ENCODE measurements at places on chromosomes 2 and 18.

DNA sequence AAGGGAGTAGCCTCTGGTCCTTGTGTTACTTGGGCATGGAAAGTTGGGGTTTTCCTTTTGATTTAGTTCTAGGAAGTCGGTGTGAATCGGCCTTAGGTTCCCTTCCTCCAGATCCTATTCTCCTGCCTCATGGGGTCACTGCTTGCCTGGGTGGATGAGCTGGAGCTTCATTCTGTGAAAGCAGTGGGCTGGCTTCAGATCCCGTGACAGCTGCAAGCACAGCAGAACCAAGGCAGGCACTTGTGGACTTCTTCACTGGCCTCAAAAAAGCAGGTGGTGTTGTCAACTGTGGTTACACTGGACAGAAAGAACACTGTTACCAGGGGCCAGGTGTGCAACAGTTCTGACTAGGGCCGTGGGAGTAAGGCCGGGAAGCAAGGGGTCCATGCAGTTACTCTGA is 243.4 kb downstream of the LDLRAD4 start:
- no peak for DNase-seq

DNA sequence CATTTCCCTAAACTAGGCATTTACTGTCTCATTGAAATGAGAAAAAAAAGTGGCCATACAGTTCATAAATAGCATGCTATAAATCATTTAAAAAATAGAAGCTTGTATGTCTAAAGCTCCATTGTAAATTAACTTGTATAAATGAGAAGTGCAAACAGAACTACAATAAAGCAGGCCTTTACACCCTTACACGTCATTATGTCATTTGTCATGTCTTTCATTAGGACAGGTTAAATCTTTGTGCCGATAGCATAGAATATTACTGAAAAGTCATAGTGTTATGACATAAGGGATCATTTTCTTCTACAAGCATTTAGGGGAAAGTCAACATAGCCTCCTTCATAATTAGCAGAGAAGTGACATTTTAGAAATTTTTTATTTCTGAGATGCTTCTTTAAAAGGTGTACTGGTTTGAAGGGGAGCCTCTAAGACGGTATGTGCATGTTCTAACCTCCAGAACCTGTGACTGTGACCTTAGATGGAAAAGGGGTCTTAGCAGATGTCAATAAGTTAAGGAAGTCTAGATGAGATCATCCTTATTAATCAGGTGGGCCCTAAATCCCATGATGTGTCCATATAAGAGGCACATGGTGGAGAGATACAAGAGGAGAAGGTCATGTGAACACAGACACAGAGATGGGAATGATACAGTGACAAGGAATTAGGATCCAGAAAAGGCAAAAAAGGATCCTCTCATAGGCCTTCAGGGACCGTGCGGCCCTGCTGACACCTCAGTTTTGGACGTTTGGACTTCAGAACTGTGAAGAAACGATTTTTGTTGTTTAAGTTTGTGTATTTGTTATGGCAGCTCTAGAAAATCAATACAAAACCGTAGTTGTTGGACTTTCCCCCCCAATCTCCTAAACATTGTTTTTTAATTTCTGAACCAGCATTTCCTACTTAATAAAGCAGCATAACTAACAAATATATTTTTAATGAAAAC is 863.7 kb downstream of the MBD2 start:
- no peak for DNase-seq

DNA sequence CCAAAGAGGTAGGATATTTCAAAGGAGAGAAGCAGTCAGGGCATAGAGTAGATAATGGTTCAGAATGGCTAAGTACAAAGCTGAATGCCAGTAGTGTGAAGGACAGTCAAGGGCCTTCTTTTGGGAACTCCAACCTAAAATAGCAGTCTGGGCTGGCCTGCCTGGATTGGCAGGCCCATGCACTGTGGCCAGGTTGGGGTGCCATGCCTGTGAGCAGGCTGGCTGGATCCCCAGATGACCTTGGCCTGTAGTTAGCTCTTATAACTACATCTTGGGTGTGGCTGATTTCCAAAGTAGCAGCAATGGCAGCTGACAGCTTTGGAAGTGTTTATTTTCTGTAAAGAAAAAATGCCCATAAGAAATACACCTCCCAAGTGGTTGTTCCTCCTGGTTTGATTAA is 51.5 kb upstream of the ITGB6 start:
- no peak for DNase-seq

GRCh38 chr2:230976671-230977171 is 19.2 kb upstream of the SPATA3 start:
- DNase-seq = no peak

GRCh38 chr18:32595832-32596231 is 125.2 kb upstream of the GAREM1 start:
- no peak for DNase-seq

- no peak for DNase-seq
Measured at GRCh38 chr18:63111671-63112402, 207.7 kb downstream of the BCL2 start.

DNA sequence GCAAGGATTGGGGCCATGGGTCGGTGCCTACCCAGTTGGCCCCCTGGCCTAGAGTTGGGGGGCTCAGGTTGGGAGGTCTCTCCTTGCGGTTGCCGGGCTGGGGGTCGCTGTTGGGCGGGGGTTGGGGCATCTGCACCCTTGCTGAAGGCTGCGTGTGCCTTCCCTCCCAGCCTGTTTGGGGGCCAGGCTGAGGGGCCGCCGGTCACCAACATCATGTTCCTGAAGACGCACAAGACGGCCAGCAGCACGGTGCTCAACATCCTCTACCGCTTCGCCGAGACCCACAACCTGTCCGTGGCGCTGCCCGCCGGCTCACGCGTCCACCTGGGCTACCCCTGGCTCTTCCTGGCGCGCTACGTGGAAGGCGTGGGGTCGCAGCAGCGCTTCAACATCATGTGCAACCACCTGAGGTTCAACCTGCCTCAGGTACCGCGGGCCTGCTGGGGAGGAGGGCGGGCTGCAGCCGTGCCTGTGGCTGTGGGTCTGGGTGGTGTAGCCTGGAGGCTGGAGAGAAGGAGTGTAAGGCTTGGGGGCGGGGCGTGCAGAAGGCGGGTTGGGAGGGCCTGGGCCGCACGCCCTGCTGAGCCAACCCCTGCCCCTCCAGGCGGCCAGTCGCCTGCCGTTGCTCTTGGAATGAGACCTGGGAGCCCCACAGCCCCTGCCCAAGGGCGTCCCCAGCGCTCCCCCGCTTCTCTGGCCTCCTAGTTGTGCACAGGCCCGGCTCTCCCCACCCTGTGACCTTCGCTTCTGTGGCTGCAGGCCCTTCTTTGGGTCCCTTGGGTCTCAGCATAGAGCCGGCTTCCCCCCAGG is 7.2 kb upstream of the NEU4 start:
- no peak for DNase-seq

DNA sequence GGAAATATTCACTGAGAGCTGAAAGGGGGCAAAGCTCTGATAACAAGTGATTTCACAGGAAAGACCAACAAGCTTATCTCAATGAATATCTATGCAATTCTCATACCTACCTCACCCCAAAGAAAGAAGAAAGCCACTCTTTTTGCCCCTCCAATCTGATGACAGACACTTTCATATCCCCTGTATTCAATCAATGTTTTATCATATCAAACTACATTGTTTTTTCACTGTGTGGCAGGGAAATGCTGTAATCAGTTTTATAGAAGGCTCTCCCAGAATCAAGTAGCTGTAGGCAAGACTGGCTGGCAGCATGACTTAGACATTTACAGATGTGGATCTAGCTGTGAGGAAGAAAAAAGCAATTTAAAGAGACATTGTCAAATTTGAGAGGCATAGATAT is 81.3 kb upstream of the PIK3C3 start:
- DNase-seq = no peak

GRCh38 chr18:2360861-2361260 is 210.4 kb downstream of the METTL4 start:
- DNase-seq = no peak

- DNase-seq = no peak
Measured at GRCh38 chr2:153866595-153866994, 5.1 kb upstream of the GALNT13 start.

DNA sequence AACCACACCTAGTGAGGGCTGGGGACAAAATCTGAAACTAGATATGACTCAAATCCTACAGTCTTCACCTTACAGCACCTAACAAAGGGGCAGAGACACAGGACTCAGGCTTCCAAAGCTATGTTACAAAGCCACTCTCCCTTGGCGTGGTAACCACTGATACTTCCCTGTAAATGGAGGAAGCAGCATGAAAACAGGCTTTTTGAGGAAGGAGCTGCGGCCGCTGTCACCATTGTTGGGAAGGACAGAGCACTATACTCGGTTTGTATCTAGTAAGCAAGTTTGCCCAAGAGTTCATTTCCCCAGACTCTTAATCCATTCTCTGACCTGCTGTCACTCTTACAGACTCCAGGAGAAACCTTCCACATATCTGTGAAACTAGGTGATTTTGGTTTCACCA is 60.3 kb downstream of the LONRF2 start:
- DNase-seq = no peak

DNA sequence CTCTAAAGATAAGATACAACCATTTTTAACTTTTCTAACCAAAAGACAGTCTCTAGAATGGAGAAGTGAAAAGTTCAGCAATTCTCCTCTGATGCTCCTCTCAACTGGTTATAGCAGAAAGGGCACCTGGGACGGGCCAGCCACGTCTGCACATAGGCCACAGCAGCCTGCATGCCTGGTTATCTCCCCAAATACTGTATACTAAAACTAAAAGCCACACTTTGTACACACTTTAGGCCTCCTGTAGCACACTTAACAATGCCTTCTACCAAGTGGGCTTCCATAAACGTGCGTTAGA is 179.1 kb downstream of the ANKRD44 start:
- no peak for DNase-seq

DNA sequence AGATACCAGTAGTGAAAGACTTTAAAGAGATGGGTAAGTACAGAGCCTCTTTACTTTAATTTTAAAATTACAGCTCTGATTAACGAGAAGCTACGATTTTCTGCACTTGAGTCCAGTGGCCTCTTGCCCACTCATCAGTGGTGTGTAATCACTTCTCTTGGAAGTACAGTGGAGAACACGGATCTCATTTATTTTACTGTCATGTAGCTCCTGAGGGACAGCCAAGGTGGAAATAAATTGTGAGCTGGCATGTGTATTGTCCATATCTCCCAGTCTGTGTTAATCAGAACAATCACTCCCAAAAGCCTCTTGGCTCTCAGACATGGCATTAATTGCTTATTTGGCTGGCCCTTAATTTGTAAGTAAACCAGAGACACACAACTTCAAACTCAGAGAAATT is 69.4 kb downstream of the LOXHD1 start:
- no peak for DNase-seq

DNA sequence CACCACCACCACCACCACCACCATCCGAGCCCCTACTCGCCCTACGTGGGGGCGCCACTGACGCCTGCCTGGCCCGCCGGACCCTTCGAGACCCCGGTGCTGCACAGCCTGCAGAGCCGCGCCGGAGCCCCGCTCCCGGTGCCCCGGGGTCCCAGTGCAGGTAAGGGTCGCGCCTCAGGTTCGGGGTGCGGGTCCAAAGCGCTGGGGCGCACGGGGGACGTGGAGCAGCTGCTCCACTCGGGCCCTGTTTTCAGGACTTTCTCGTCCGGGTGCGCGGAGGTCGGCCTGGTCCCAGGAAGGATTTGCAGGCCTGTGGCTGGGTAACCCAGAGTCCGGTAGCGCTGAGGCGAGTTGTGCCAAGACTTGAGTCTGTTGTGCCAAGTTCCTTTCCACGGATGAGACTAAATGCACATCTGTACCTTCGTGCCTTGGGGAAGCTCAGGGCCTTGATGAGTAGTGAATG is 2.8 kb downstream of the GATA6 start:
- no peak for DNase-seq

- DNase-seq = no peak
Measured at GRCh38 chr2:196330645-196331044, 159.3 kb upstream of the STK17B start.

DNA sequence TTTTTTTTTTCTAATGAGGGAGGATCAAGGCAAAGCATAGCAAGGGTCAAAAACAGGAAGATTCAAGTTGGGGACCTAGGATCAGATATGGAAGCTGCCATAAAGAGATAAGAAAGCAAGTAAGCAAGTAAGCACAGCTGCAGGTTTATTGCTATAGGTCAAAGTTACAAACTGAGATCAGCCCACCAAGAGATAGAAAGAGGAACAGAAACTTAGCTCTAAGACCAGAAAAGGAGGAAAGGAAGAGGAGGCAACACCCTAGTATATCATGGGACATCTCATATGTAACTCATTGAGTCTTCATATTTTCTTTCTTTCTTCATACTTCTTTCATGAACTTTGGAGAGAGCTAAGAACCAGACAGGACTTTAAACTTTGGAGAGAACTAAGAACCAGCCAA is 295.9 kb upstream of the CRIM1 start:
- DNase-seq = no peak

- no peak for DNase-seq
Measured at GRCh38 chr2:105127289-105127915, 89.5 kb downstream of the MRPS9 start.

- no peak for DNase-seq
Measured at GRCh38 chr2:223877721-223878410, 40.5 kb upstream of the AP1S3 start.

GRCh38 chr2:205337274-205337673 is 345.0 kb upstream of the NRP2 start:
- DNase-seq = no peak

- no peak for DNase-seq
Measured at GRCh38 chr2:229996320-229996719, 72.4 kb downstream of the SLC16A14 start.

- DNase-seq = no peak
Measured at GRCh38 chr2:60629801-60630385, 76.4 kb upstream of the BCL11A start.

DNA sequence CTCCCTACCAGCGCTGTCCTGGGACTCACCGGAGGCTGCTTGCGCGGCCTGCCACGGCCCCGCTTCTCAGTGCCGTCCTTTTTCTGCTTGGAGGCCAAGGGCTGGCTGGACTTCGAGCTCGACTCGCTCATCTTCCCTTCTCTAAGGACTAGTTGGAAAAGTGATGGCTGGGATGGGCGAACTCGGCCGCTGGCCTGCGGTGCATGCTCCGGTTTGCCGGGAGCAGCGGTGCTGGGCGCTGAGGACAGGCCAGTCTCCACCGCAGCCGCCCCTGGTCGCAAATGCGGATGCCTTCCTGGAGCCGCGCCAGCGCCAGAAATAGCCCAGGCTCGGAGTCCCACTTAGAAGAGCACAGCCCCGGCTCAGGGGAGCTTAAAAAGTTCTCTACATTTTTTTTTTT is 3.1 kb downstream of the C2orf81 start:
- no peak for DNase-seq

- DNase-seq = no peak
Measured at GRCh38 chr2:174227748-174228147, 20.6 kb downstream of the OLA1 start.
